A172 (cell line): ENCODE measurements at places on chromosomes 3 and 15. TPM values are rescaled to one million over a fixed set of nuclear protein-coding genes. Genes with fewer than 3 reads are reported as not detected.
A peak's percentile ranks its signal among the peaks of the same experiment; 100 is the strongest.

GRCh38 chr3:55724821-55725220, 237.7 kb upstream of the WNT5A start:
- DNase-seq: no peak

GRCh38 chr15:87609474-87609873, 647.1 kb downstream of the NTRK3 start:
- peak; percentile 94 for DNase-seq

PLSCR5 gene
- total RNA-seq: not detected in 2 replicates

SPINK8 gene
- not detected in 2 replicates for total RNA-seq

LRCH3 gene
- total RNA-seq: 23.0 and 23.8 TPM in 2 replicates
